Stimulated activated CD4-positive, alpha-beta T cell treated with anti-CD3 and anti-CD28 coated beads, Interleukin-1b, Interleukin-23, amount 100 ng/mL, for 24 hours (primary cell): ENCODE measurements at places on chromosomes 16 and 17.

DNA sequence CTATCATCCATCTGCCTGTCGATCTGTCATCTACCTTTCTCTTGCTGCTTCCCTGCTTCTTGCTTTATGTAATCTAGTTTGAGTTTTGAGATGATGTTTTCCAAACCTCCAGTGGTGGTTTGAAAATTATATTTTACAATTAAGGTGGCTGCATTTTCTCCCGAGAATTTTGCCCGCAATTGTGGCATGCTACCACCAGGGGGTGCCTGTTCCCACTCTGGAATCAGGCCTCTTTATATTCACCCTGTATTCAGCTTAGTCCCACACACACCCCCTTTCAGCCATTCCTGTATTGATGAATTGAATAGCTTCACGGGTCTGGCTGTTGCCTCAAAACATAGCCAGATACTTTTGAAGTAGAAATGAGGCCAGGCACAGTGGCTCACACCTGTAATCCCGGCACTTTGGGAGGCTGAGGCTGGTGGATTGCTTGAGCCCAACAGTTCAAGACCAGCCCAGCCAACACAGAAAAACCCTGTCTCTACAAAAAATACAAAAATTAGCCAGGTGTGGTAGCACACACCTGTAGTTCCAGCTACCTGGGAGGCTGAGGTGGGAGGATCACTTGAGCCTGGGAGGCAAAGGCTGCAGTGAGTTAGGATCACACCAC is 3.2 kb downstream of the PRSS22 start:
- DNase-seq, result no peak

- DNase-seq, result no peak
Measured at GRCh38 chr17:67203818-67204217, 41.2 kb downstream of the HELZ start.

DNA sequence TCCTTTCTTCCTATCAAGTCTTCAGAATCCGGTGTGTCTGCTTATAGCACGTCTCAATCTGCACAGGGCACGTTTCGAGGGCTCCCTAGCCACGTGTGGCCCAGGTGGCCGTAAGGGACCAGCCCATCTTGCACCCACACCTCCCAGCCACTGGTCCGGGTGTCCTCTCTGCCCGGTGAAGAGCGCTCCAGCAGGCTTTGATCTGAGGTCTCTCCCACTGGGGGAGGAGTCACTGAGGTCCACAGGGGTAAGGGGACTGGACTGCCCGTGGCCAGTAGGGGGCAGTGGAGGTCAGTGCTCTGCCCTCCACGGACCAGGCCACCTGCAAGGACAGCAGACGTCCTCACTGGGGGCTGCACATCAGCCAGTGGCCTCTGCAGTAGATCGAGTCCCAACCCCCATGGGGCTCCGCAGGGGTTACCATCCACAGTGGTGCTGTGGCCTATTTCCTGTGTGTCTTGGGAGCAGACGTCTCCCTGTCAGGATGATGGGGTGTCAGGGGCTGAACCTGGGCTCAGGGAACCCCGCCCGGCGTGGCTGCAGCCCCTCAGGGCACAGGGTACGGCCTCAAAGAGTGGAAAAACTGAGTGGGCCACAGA is 204.1 kb upstream of the CIBAR2 start:
- no peak for DNase-seq

GRCh38 chr17:2024572-2025219 is 438 bp downstream of the RTN4RL1 start:
- no peak for DNase-seq

DNA sequence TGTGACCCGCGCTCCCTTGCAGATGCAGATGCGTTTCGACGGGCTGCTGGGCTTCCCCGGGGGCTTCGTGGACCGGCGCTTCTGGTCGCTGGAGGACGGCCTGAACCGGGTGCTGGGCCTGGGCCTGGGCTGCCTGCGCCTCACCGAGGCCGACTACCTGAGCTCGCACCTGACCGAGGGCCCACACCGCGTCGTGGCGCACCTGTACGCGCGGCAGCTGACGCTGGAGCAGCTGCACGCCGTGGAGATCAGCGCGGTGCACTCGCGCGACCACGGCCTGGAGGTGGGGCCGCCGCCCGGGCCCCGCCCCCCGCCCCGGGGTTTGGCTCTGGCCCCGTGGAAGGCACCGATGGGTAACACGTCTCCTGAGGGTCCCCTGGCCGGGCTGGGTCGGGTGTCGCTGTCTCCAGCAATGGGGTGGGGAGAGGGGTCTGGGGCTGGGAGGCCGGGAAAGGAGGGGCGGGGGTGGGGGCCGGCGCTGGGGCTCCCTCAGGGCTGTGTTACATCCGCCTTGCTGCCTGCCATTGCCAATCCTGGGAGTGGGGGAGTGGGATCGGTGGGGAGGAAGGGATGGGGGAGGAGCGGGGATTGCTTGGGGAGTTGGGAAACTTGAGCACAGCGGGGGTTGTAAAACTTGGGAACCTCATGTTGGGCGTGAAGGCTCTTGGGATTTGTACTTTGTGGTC is 737 bp downstream of the NUDT16L1 start:
- DNase-seq, result no peak
